ENCODE measurements at places on chromosomes 7 and 10. TPM values are rescaled to one million over a fixed set of nuclear protein-coding genes. Genes with fewer than 3 reads are reported as not detected.

GRCh38 chr7:108585843-108586242 is 16.2 kb downstream of the DNAJB9 start:
- no peak for DNase-seq

Gene PLEKHA8
- 5.0 TPM for total RNA-seq

Gene NUPR2
- total RNA-seq, result not detected

Gene PANK1
- 14.0 TPM for total RNA-seq

Gene TRA2A
- total RNA-seq, result 44.9 TPM

Gene SPDYE6
- total RNA-seq, result not detected

GRCh38 chr7:94050046-94050445 is 45.9 kb upstream of the BET1 start:
- DNase-seq, result no peak

Gene KLF14
- total RNA-seq, result 0.17 TPM

Gene SH2B2
- total RNA-seq, result 1.6 TPM

Gene GIMAP6
- 22.3 TPM for total RNA-seq

- no peak for DNase-seq
Observed at GRCh38 chr10:17062493-17062892, 67.1 kb downstream of the CUBN start.

Gene MYO3A
- total RNA-seq, result not detected

Gene VGF
- total RNA-seq, result not detected

GRCh38 chr10:121580276-121581116 is 17.7 kb downstream of the FGFR2 start:
- no peak for DNase-seq

DNA sequence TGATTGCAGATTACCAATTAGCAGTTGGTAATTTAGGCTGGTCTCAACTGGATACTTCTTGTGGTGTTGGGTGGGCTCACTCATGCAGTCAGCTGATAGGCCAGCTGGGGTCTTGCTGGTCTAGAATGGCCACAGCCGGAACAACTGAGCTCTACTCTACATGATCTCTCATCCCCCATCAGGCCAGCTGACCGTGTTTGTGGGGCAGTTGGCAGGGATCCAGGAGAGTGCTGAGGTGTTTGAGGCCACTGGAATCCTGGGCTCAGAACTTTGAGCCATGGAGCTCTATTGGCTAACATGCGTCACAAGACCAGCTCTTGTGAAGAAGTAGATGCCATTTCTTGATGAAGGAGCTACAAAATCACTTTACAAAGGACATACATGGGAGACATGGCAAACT is 242.4 kb downstream of the GFRA1 start:
- DNase-seq, result no peak

Gene ENTPD7
- total RNA-seq, result 1.9 TPM

DNA sequence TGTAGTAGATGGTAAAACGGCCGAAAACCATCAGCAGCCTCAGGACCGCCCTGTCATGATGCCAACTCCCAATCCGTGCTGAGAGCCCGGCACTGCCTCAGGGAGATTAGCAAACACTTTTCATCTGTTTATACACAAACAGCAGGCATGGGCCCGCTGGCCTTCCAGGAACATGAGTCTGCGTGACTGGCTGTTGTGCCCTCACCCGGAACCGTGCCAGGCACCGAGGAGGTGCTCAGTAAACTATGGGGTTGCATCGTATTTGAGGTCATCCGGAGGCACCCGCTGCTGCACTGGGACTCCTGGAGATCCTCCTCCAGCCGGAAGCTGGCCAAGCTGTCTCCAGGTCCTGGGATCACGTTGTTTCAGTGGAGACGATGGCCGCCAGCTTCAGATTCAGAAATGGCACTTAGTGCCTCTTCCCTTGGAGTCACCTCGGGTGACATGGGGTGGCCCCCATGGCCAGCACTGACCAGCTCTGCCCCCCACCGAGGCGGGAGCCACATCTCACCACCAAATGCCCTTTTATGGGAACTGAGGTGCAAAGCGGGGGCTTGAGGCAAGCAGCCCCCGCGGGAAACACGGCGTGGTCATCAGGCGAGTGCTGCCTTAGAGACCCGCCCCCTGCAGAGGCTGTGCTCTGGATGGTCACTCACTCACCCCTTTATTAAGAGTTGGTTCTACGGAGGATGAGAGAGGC is 585.9 kb downstream of the PTPRN2 start:
- no peak for DNase-seq

Gene CPN1
- not detected for total RNA-seq

Gene CALHM3
- total RNA-seq, result not detected

- DNase-seq, result no peak
Observed at GRCh38 chr7:72040641-72041040, 371.5 kb downstream of the CALN1 start.

DNA sequence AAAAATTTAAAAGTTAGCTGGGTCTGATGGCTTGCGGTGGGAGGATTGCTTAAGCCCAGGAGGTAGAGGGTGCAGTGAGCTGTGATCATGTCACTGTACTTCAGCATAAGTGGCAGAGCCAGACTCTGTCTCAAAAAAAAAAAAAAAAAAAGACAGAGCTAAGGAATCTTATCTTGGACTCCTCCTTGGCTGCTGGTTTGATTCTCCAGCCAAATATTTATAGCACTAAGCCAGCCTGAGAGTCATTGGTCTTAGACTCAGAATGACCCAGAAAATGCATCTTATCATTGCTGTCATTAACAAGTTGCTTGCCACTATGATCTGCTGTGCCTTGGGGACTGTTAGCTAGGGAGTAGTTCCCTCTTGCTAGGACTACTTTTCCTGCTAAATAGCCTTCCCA is 164.7 kb downstream of the GNAT3 start:
- no peak for DNase-seq

Gene CASP2
- 9.2 TPM for total RNA-seq

GRCh38 chr7:99617192-99617781 is 541 bp downstream of the ZSCAN25 start:
- peak; percentile 24 for DNase-seq

DNA sequence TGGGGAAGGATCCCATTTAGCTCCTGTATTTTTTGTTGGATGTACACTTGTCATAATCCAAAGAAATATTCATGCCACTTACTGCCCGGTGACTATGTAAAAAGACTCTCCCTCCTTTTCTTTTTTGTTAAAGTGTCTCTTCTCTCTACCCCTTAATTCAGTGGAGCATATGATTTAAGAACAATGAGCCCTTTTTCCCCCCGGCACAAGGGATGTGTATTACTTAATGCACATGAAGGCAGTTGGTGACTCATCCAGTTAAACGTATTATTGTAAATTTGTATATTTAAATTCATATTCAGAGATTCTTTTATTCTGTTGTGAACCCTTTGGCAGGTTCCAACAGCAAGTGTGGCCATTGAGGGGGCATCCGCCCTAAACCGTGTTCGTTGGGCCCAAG is 241.9 kb downstream of the SLC25A13 start:
- no peak for DNase-seq
